Type B pancreatic cell (in vitro differentiated cells): ENCODE measurements at places on chromosomes 2 and 18.
A peak's percentile ranks its signal among the peaks of the same experiment; 100 is the strongest.

- no peak for DNase-seq
Observed at GRCh38 chr2:75035444-75036353, 77.3 kb downstream of the POLE4 start.

DNA sequence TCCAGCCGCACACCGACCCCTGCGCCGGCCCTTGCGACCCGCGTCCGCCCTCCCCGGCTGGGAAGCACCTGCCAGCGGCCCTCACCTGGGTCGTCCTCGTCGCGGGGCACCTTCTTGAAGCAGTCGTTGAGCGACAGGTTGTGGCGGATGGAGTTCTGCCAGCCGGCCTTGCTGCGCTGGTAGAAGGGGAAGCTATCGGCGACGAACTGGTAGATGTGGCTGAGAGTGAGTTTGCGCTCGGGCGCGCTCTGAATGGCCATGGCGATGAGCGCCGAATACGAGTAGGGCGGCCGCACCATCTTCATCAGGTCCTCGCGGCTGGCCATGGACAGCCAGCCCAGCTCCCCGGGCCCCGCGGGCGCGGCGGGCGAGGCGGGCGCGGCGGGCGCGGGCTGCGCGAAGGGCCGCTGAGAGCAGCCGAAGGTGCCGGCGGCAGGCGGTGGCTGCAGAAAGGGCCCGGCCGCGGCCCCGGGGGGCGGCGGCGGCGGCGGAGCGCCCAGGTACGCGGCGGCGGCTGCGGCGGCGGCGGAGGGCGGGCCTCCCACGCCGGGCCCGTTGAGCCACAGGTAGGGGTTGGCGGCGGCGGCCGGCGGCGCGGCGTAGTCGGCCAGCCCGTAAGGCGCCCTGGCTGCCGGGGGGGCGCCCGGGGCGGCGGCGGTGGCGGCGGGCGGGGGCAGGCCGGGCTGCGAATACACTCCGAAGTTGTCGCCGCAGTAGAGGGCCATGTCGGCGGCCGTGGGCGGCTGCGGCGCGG is 505 bp downstream of the FOXI3 start:
- no peak for DNase-seq

GRCh38 chr2:232652505-232652851 is 19.1 kb downstream of the EFHD1 start:
- DNase-seq: no peak

GRCh38 chr18:27447451-27447881 is 262.4 kb upstream of the CHST9 start:
- DNase-seq: no peak

DNA sequence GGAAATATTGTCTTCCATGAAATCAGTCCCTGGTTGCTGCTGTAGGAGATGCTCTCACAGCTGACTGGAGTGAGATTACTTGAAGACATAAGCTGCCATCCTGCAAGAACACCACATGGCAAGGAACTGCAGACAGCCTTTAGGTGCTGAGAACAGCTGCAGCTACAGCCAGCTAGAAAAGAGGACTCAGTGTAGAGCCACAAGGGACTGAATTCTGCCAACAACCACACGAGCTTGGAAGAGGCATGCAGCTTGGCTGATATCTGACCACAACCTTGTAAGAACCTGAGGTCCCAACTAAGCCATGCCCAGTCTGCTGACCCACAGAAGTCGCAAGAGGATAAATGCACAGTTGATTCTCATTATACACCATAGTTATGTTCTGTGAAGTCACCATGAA is 181.8 kb upstream of the ARL4C start:
- DNase-seq: no peak

GRCh38 chr18:54147439-54147838 is 77.0 kb downstream of the MBD2 start:
- no peak for DNase-seq

- DNase-seq: no peak
Observed at GRCh38 chr2:124286089-124286783, 261.1 kb downstream of the CNTNAP5 start.

GRCh38 chr2:39024833-39025232 is 96.0 kb downstream of the SOS1 start:
- no peak for DNase-seq

DNA sequence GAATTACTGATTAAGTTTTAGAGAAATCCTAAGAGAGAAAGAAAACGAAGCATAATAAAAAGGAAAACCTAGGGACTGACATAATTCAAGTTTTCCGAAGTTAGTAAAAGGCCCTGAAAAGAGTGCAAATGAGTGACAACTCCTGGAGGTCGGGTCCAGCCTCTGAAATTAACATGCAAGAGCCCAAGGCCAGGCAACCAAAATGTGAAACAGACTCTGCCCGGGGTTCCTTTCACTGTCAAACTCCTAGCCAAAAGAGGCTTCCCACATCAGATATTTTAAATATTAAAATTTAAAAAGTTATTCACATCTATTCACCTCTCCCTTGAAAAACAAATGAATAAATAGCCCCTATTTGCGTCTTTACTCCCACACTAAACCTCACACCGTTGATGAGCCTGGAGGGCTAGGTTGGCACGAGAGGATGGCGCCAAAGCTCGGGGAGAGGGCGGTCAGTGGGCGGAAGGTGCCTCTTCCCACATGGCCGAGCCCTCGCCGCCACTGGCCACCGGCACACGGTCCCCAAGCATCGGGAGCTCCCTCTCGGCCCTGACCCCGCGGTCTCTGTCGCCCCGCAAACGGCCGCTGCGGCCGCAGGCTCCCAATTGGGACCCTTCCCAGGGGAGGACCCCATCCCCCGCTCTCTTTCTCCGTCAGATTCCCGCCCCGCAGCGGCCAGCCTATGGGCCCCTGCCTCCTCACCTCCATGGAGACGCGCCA is 630 bp downstream of the PPM1G start:
- no peak for DNase-seq

DNA sequence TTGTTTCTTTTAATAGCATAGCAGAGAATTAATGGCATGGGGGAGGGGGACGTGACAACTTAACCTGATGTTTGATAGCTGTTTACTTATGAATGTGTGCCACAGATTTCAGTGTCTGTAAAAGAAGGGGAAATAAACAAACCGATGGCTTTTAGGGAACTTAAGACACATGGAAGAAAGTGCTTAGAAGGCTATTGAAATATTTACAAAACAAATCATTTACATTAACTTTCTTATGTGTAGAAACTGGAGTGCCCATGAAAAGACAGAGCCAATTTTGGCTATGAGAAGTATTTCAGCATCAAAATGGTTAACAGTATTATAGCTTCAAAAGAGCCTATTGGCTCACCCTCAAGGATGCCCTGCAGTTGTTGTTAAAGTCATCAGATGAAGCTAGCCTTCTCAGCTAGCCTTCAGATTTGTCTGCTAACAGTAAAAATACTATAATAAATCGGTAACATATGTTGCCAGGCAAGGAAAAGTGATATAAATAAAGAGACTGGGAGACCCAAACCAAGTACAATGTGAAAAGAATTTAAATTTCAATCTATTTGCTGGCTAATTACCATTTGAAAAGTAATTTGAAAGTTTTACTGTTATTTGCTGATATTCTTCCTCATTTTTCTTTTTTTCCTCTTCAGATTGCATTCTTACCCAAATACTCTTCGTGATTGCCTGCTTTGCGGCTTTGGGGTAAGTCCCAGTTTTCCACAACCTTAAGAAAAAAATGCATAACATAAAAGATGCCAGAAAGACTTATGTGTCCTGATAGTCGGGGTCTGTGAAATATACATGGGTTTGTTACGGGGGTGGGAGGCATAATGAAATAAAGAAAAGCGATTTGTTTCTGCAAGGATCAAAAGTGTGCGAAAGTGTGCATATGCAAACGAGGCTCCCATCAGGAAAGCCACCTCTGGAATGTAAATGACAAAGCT is 256.4 kb downstream of the MEIS1 start:
- no peak for DNase-seq

DNA sequence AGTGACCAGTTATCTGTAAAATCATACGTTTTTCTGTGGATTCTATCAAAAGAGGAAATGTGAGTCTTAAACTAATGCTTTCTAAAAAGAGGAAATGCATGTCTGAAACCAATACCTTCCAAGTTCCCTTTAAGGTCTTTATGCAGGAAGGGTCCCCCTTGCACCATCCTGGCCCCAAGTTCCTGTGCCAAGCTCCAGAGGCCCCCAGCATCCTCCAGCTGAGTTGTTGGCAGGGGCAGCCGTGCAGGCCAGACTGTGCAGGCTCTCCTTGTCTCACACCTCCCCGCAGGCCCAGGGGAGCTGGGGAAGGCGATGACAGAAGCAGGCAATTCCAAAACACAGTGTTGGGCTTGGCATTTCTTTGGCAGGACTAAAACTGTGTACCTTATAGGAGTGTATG is 39.2 kb downstream of the DPYSL5 start:
- DNase-seq: no peak

- no peak for DNase-seq
Observed at GRCh38 chr18:75106746-75107145, 102.2 kb downstream of the PTGR3 start.

- no peak for DNase-seq
Observed at GRCh38 chr2:53129851-53130250, 637.8 kb upstream of the CHAC2 start.

DNA sequence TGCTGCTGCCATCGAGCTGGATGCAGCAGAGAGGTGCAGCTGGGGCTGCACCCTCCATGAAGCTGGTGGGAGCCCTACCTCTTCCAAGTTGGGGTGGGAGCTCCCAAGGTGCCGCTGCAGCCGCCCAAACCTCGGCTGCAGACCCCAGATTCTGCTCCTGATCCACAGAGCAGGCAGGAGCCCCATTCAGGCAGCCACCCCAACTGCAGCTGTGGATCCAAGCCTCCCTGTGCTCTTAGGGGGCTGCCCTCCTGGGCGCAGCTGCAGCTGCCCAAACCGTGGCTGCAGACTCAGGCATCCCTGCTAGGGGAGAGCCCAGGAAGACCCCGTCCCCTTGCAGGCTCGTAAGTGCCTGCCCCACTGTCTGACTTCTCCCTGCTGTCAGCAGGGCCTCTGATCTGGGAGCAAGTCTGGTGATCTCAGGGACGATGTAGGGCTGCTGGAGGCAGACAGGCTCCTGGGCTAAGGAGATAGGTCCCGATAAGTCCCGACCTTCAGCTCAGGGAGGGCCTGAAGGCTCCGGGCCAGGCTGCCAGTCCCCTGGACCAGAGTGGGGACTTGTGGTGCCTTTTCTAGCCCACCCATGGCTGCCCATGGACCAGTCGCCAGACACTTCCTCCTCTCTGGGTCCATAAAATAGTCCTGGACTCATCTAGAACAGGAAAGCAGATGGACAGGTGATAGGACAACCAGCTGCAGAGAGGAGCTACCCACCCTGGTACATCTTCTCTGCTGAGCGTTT is 767.1 kb upstream of the CDH7 start:
- no peak for DNase-seq

- DNase-seq: peak; percentile 54
Observed at GRCh38 chr2:71001981-71002570, 7.4 kb upstream of the TEX261 start.

DNA sequence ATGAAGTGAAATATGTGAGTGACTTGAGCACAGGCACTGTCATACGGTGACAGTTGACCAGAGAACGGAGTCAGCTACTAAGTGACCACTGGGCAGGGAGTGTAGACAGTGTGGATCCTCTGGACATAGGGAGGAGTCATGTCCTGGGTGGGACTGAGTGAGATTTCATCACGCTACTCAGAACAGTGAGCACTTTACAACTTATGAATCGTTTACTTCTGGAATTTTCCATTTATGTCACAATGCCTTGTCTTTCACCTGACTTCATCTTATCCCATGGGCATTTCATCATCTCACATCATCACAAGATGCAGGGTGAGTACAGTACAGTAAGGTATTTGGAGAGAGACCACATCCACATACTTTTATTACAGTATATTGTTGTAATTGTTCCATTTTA is 29.0 kb downstream of the PTPRM start:
- DNase-seq: no peak

GRCh38 chr2:191061381-191061980 is 47.5 kb upstream of the STAT1 start:
- no peak for DNase-seq

DNA sequence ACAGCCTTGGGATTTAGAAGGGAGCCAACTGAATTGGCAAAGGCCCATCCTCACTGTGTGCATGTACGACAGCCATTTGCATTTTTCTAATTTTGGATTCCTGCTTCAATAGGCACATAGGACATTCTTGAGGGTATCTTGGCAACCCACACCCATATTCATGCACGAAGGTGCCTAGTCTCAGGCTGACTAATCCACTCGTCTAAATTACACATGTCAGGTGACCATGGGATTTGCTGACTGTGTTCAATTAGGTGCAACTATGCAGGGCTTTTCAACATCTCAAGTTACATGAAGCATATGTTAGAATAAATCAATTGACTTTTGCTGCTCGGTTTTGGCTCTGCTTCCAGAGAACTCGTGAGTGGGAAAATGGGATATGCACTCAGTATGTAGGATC is 249.7 kb downstream of the SP3 start:
- no peak for DNase-seq

DNA sequence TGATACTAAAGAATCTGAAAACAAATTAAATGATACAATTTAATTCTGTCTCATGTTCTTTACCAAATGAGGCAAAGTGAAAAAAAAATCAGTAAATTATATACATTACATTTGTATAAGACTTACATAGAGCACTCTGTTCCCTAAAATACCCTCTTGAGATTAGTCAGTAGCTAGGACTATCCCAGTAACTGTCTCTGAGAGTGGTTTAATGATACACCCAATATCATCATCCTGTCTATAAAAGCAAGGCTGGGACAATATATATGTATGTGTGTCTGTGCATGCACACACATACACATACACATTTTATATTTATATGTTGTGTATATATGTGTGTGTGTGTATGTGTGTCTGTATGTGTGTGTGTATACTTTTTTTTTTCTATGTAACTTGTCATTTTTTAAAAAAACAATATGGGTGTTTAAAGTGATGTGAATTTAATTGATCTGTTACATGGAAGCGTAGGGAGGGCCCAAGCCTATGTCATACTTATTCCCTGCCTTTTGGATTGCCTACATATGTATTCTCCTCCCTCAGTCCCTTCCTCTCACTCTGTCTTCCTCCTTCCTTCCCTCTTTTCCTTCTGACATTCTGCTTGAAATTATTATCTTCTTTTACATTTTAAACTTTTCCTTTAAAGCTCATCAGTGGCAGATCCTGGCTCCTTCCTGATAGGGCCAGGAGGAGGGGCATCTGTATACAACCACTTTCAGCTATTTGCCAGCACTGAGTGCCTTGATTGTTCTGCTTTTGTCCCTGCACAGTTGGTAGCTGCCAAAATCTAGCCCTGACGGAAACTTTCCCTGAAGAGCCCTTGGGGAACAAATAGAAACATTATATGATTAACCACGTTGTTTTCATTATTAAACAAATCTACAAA is 6.8 kb downstream of the ASXL3 start:
- no peak for DNase-seq
